ENCODE measurements at places on chromosomes 6 and 20.

DNA sequence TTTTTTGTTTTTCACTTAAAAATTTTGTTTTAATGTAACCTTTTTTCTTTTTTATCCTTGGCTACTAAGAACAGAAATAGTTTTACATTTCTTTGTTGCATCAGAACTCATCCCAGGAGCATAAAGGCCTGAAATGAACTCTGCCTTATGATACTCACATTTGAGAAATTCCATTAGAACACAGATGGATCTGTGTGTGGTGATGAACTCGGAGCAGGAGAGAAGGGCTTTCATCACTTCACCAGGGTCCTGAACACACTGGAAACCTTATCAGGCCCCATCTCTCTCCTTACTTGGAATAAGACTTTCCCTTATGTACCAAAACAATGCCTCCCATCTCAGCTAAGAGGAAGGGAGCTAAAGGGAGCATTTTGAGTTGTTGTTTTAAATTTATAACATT lies 139.4 kb downstream of the PHF3 start:
- DNase-seq: no peak

DNA sequence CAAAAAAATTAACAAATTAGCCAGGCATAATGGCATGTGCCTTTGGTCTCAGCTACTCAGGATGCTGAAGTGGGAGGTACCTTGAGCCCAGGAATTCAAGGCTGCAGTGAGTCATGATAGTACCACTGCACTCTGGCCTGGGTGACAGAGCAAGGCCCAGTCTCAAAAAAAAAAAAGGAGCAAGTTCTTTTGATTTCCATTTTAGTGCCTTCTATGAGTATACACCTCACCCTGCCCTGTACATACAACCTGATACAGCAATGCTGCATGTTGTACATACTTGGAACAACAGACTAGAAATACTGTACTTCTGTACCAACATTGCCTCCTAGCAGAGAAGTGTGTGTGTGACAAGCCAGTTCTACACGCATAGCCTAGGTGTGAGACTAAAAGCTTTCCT lies 97.3 kb upstream of the CARMIL1 start:
- no peak for DNase-seq

- DNase-seq: no peak
Measured at GRCh38 chr6:167485186-167485978, 160.5 kb downstream of the TTLL2 start.

- DNase-seq: no peak
Measured at GRCh38 chr6:99338188-99338587, 11.3 kb downstream of the FAXC start.

GRCh38 chr6:169095153-169095552 lies 158.5 kb downstream of the THBS2 start:
- no peak for DNase-seq

- no peak for DNase-seq
Measured at GRCh38 chr6:32393665-32394420, 13.1 kb downstream of the BTNL2 start.

DNA sequence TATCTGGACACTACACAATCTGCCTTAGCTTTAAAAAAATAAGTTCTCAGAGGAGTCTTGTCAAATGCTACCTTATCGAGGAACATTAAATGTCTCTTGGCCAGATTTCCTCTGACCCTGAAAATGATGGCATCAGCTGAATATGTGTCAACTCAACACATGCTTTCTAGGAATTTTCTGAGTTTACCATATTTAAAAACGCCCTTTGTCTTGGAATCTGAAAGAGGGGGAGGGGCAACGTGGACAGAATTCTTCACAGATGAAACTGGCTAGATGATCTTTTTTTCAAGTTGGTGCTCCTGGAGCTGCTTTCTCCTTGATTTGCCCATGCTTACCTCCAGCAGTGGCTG lies 5.1 kb downstream of the SOX4 start:
- DNase-seq: no peak

- no peak for DNase-seq
Measured at GRCh38 chr20:17542993-17543412, 11.8 kb upstream of the BFSP1 start.

GRCh38 chr20:32655903-32656512 lies 17.7 kb downstream of the C20orf203 start:
- DNase-seq: no peak

DNA sequence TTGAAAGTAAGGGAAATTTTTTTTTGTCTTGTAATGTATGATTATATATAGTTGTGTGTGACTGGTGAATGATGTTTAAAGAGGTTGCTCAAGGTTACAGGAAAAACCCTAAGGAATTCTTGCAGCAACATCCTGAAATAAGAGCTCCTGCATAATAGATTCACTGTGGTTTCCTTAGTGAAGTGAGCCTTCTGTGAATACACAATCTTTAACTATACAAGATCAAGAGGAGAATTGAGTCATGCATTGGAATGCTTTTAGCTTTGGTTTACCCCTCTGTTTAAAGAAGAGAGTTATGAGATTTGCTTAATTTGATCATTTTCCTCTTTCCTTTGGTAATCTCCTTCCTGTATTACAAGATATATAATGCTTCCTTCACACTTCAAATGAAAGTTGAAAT lies 141.6 kb upstream of the EYA4 start:
- no peak for DNase-seq

- no peak for DNase-seq
Measured at GRCh38 chr6:27651371-27651732, 178.4 kb upstream of the ZNF184 start.

DNA sequence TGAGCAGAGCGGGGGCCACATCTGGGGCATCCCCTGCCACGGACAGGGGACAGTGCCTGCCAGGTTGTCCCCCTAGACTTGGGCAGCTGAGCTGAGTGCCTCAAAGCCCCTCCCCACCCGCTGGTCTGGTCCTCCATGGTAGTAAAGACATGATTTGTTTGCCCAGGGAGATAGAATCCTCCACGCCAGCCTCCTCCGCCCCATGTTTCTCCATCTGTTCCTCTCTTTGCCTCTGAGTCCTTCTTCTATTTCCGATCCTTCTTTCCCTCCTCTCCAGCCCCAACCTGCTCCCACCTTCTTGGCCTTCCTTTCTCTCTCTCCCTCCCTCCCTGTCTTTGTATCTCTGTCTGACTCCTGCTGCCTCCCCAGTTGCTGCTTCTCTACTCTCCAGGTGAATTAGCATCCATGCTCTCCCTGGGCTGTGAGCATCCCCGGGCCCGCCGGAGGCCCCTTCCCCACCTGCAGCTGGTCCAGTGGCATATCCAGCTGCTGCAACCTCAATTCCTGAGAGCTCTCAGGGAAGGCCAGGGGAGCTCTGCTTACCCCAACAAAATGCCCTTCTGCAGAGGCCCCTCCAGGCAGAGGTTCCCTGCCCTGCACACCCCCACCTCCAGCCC lies 45.8 kb downstream of the CPNE5 start:
- no peak for DNase-seq

- no peak for DNase-seq
Measured at GRCh38 chr6:85971238-85971637, 328.6 kb upstream of the SYNCRIP start.

DNA sequence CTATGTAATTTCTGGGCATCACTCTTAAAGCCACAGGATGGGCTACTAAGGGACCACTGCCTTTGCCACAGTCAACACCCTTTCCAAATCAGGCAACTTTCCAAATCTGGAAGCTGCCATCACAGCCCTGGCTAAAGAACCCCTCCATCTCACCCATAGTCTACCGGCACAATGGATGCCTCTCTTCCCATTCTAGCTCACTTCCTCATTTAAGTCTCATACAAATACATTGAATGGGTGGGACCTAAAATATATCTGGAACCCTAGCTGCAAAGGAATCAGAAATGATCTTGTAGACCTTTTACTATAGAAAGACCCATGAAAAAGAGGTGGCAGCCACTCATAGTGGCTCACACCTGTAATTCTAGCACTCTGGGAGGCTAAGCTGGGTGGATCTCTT lies 3.3 kb upstream of the TREML4 start:
- no peak for DNase-seq

DNA sequence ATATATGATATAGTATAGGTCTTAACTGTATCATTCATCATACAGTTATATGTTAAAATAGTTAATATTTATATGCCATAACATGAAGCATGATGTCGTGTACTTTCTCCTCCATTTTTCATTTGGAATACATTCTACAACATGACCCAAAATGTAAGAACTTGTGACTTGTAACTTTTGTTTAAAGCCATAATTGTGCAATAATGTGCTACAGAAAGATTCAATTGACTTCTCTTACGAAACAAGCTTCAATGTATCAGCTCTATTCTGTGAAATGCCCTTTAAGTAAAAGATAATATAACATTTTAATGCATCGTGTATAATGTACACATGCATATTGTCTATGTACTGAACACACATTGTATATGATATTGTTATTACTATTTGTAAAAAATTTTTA lies 76.7 kb upstream of the FABP7 start:
- no peak for DNase-seq

- no peak for DNase-seq
Measured at GRCh38 chr6:41021832-41022231, 17.2 kb downstream of the UNC5CL start.

GRCh38 chr6:133241086-133241900 lies at the start of gene EYA4:
EYA4 (plus strand) TSS chr6:133241357; CDS start chr6:133274781, 33,424 bp downstream.
- DNase-seq: no peak

DNA sequence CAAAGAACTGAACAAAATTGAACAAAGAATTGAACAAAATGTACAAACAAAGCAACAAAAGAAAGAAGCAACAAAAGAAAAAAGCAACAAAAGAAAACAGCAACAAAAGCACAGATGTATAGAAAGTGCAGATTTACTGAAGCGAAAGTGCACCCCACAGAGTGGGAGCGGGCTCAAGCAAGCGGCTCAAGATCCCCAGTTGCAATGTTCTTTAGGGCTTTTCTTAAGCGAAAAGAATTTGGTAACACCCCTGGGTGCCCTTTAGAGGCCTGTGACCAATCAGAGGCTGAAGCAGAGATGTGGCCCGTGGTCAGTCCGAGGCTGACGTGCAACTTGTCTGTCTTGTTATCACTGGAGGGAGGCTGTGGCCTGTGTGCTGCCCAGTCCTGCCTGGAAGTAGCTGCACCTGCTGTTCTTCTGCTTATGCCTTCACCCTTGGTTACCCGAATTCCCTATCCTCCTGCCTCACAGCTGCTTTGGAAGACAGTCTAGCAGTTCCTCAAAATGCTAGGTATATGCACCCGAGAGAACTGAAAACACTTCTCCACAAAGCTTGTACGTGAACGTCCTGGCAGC lies 13.2 kb upstream of the KIF25 start:
- no peak for DNase-seq

DNA sequence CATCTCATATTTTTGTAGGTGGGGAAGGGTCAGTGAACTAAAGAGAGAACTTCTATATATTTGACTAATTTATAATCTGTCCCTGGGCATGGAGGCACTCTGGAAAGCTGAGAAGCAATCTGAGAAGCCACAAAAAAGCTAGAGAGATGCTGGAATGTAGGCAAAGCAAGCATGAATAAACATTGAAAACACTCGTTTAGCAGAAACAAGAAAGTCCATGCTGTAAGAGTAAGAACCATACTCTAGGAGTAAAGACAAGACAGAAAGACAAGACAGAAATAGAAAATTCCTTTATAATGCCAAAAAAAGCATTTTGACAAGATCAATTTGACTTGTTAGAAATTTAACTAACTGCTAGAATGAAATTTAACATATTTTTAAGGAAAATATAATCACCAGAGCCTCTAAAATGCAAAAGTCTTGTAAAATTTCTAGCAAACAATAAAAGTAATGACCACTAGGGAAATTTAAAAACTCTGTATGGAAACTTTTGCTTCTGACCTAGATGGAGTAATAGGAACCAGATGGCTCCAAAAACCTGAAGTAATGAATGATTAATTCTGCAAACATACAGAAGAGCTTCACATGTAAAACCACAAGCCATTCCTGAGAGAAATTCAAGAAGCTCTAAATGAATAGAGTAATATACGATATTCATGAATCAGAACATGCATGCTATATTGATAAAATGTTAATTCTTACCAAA lies 625.7 kb upstream of the PTCHD4 start:
- no peak for DNase-seq

DNA sequence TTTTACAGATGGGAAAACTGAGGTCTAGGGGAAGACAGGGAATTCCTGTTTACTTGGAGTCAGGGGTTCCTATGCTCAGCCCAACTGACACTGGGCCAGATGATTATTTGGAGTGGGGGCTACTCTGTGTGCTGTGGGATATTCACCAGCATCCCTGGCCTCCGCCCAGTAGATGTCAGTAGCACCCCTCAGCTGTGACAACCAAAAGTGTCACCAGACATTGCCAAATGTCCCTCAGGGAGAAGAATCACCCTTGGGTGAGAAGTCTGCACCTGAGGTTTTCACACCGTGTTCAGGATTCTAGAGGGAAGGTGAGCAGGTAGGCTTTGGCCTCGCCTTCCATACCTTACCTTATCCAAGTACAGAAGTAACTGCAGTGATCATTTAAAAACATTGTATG lies 27.6 kb downstream of the CDH26 start:
- no peak for DNase-seq

GRCh38 chr20:44725837-44726236 lies 10.7 kb downstream of the CCN5 start:
- no peak for DNase-seq

DNA sequence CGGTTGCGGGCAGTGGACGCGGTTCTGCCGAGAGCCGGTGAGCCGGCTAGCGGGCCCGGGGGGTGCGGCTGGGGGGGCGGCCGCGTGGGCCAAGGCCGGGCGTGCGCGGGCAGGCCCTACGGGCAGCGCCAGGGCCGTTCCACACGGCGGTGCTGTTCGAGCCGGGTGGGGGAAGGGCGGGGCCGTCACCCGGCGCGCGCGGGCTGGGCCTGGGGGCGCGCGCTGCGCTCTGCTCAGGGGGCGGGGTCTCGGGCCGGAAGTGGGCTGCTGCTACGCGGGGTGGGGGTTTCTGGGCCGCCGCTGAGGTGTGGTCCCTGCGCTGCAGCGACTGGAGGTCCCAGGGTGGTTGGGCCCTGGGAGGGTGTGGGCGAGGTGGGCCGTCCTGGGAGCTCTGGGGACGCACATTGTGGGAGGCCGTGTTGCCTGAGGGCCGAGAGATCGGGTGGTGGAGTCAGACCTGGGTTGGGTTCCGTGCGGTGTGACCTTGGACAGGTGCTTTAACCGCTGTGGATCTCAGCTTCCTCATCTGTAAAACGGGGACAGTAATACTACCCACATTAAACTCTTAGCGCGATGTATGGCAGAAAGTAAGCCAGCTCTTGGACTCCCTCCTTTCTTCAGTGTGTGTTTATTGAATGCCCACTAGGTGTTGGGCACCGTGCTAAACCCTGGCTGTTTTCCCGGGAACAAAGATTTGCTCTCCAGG lies 391 bp downstream of the MAPRE1 start:
- peak; percentile 82 for DNase-seq
